ENCODE measurements at places on chromosomes 2 and 18.

GRCh38 chr2:150169237-150169629 is 318.2 kb downstream of the RND3 start:
- no peaks in the 10 kb centered on the region for H3K36me3 ChIP-seq
- no peaks in the 10 kb centered on the region for H3K27me3 ChIP-seq
- no peak for DNase-seq
- no peak overlapping the region for H3K27ac ChIP-seq
- H3K4me3 ChIP-seq = no peak overlapping the region

DNA sequence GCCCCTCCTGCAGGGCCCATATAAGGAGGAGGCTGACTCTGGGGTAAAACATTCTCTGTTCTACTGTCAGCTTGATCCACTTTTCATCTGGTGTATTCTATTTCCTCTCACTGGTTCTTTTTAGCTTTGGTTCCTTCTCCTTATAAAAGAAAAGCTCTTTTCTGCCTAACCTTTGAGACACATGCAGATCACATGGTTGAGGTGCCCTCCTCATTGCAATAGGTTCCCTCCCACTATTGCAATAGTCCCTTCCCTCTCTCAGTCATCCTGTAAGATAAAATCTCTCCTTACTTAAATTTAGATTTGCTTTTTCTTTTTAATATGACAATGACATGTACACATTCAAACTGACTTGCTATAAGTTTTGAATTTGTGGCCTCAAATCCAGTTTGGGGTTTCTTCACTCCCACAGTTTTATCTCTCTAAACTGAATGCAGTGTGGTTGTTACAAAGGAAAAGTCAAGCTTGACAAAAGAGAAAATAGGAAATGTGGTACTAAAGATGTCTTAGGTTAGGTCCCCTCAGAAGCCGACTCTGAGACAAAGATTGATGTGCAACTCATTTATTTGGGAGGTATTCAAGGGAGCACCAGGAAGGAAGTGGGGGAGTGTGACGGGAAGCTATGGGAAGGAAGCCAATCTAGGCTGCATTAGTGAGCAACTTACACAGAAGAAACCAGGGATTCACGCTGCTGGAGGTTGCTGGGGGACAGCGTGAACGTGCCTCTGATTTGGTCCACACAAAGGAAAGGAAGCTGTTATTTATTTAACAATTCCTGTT is 127.6 kb upstream of the LINC00305 start:
- H3K4me1 ChIP-seq = peaks cover 3% of the 10 kb centered on the region
- H3K4me3 ChIP-seq = peak overlapping the region; percentile 4
- peaks cover 8% of the 10 kb centered on the region for H3K36me3 ChIP-seq
- H3K27ac ChIP-seq = no peak overlapping the region

DNA sequence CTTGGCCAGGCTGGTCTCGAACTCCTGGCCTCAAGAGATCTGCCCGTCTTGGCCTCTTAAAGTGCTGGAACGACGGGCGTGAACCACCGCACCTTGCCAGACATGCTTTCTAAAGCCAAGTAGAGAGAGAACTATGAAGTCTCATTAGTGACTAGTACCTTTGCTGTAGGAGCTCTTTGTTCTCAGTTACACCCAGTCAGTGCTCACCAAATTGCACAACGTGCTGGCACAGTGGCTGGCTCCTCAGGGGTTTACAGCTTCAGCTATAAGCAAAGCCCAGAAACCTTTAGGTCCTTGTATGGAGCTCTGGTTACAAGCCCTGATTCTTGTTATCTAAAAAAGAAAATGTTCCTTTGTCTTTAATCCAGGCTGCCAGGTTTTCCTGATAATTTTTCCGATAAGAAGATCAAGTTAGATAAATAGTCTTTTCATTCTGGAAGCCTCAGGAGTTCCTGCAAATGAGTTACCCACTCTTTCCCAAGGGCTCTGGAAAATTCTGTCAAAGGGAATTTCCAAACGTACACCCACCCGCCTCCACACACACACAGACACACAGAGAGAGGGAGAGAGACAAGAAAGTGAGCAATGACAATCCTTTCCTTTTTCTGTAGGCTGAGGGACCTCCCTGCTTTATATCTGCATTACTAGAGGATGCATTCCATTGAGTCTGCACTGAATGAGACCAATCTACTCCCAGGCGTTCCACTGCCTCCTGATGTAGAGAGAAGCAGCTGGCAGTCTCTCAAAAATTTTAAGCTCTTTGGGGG is 100.2 kb upstream of the CSRNP3 start:
- no peaks in the 10 kb centered on the region for H3K36me3 ChIP-seq
- peak; percentile 9 for DNase-seq
- no peaks in the 10 kb centered on the region for H3K4me1 ChIP-seq
- no peaks in the 10 kb centered on the region for H3K27me3 ChIP-seq
- no peak overlapping the region for H3K4me3 ChIP-seq

- H3K4me3 ChIP-seq = peak overlapping the region; percentile 77
- H3K27me3 ChIP-seq = peaks cover 13% of the 10 kb centered on the region
- DNase-seq = no peak
- peaks cover 15% of the 10 kb centered on the region for H3K4me1 ChIP-seq
Measured at GRCh38 chr2:219553463-219553963, 9.7 kb downstream of the TMEM198 start.

- peaks cover 6% of the 10 kb centered on the region for H3K4me1 ChIP-seq
- DNase-seq = no peak
- no peaks in the 10 kb centered on the region for H3K27me3 ChIP-seq
- peaks cover 2% of the 10 kb centered on the region for H3K36me3 ChIP-seq
Measured at GRCh38 chr2:235017441-235017840, 65.6 kb downstream of the SH3BP4 start.

DNA sequence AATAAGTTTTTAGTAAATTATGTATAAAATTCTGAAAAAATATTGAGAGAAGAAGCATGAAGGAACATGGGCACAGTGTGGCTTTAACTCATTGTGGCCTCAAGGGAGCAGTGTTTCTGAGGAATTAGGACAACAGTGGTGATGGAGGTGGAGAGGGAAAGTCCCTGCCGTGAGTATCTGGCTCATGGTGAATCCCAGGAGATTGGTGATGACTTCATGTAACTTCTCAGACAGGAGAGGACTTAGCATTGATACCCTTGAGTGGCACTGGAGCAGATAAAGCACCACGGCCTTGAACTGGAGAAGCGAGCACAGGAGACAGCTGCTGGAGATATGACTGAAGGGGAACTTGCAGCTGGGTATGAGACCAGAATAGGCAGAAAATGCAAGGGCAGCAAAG is 35.0 kb upstream of the LRP1B start:
- no peaks in the 10 kb centered on the region for H3K36me3 ChIP-seq
- H3K27me3 ChIP-seq = no peaks in the 10 kb centered on the region
- H3K4me1 ChIP-seq = no peaks in the 10 kb centered on the region
- H3K27ac ChIP-seq = no peak overlapping the region
- no peak for DNase-seq

- peak overlapping the region; percentile 60 for H3K27ac ChIP-seq
- no peaks in the 10 kb centered on the region for H3K27me3 ChIP-seq
- peak; percentile 31 for DNase-seq
- H3K36me3 ChIP-seq = 0 out of 2 replicates have a peak, but pooled peaks cover 3% of the 10 kb centered on the region
Measured at GRCh38 chr18:46899274-46899948, 17.9 kb downstream of the PIAS2 start.

DNA sequence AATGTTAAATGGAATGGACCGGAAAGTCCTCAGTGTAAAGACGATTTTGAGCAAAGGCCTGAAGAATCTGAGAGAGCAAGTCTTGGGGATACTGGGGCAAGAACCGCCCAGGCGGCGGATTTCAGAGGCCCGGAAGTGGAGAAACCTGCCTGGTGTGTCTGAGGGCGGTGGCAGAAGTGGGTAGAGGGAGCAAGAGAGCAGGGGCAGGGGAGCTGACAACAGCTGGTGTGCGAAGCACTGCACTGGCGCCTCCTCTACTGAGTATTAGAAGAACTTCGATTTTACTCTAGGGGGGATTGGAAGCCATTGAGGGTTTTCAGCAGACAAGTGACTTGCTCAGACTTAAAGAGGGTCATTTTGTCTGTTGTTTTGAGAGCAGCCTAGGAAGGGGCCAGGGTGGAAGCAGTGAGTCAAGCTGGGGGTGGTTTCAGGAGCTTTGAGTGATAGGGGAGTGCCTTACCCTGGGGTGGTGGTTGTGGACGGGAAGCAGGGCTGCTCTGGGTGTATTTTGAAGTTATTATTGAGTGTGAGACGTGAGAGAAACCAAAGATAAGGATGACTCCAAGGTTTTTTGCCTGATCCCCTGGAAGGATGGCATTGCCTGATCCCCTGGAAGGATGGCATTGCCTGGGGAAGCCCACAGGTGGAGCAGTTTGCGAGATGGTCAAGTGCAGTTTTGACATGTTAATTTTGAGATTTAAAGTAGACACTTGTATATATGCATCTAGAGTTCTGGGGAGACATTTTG is 52.5 kb downstream of the ZNF236 start:
- no peaks in the 10 kb centered on the region for H3K27me3 ChIP-seq
- no peak overlapping the region for H3K4me3 ChIP-seq
- H3K36me3 ChIP-seq = peaks cover 3% of the 10 kb centered on the region

DNA sequence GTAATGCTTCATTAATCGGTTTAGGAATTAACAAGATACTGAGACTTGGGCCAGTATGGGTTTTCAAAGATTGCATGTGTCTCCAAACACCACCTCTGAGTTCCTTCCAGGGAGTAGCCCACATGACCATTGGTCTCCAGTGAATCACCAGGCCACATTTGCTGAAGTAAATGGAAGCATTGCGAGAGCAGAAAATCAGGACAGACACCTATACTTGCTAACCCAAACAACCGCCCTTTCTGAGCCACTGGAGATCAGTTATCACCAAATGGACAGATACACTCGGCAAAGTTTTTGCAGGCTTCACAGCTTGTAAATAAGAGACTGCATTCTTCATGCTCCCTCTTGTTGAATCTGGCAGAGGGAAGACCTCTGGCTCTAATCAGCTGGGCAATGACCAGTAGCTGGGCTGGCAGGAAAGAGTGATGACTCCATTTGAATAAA is 40.9 kb downstream of the GATA6 start:
- 0 out of 2 replicates have a peak, but pooled peaks cover 3% of the 10 kb centered on the region for H3K27me3 ChIP-seq
- no peaks in the 10 kb centered on the region for H3K4me1 ChIP-seq
- DNase-seq = no peak
- H3K36me3 ChIP-seq = no peaks in the 10 kb centered on the region
- H3K4me3 ChIP-seq = no peak overlapping the region

DNA sequence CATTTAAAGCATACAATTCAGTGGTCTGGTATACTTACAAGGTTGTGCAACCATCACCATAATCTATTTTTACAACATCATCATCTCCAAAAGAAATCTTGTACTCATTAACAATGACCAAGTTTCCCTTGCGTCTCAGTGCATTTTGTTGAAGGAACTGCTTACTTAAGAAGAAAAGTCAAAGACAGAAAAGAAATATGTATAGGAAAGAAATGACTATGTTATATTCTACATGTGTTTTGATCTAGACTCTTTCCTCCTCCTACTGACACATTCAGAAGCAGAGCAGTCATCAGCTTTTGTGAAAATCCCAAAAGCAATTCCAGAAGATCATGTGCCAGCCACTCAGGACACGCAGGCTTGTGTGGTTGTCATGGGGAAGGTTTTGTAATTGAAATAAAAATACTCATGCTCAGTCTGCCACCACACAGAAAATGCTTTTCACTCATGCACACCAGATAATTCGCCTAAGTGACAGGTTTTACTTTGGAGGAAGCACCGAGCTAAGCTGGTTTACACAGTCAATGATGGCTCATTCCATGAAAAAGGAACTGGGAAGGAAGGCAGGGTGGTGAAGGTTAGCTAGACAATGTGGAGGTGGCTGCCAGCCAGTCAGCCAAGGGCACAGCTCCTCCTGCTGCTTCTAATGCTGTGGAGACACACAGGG is 158.5 kb upstream of the REV1 start:
- H3K4me1 ChIP-seq = peaks cover 11% of the 10 kb centered on the region
- H3K4me3 ChIP-seq = no peak overlapping the region
- H3K27me3 ChIP-seq = no peaks in the 10 kb centered on the region
- no peak for DNase-seq
- H3K27ac ChIP-seq = no peak overlapping the region

DNA sequence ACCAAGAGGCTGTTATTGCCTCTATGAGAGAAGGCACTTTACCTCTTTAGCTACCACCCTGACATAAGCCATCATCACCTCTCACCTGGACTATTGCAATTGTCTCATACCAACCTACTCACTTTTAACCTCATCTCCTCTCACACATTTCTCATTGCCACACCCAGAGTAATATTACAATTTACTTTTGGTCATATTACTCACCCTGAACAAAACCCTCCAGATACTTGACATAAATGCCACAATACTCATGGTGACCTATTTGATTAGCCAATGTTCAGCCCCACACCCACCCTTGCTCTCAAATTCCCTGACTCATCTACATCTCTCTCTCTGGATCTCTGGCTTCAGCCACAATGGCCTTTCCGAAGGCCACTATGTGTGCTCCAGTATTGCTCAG is 90.9 kb upstream of the CDH7 start:
- H3K4me3 ChIP-seq = no peak overlapping the region
- H3K27me3 ChIP-seq = no peaks in the 10 kb centered on the region
- no peak overlapping the region for H3K27ac ChIP-seq
- no peak for DNase-seq
- no peaks in the 10 kb centered on the region for H3K4me1 ChIP-seq

GRCh38 chr18:48707636-48708296 is 168.9 kb downstream of the CTIF start:
- DNase-seq = no peak
- no peaks in the 10 kb centered on the region for H3K36me3 ChIP-seq
- H3K27ac ChIP-seq = no peak overlapping the region
- no peaks in the 10 kb centered on the region for H3K4me1 ChIP-seq
- no peaks in the 10 kb centered on the region for H3K27me3 ChIP-seq

Measured in H1 (cell line).